ENCODE measurements at places on chromosomes 3 and 15.

- no peak for DNase-seq
Measured at GRCh38 chr15:92130244-92130643, 263.4 kb upstream of the ST8SIA2 start.

- no peak for DNase-seq
Measured at GRCh38 chr3:177960014-177960413, 576.2 kb upstream of the KCNMB2 start.

DNA sequence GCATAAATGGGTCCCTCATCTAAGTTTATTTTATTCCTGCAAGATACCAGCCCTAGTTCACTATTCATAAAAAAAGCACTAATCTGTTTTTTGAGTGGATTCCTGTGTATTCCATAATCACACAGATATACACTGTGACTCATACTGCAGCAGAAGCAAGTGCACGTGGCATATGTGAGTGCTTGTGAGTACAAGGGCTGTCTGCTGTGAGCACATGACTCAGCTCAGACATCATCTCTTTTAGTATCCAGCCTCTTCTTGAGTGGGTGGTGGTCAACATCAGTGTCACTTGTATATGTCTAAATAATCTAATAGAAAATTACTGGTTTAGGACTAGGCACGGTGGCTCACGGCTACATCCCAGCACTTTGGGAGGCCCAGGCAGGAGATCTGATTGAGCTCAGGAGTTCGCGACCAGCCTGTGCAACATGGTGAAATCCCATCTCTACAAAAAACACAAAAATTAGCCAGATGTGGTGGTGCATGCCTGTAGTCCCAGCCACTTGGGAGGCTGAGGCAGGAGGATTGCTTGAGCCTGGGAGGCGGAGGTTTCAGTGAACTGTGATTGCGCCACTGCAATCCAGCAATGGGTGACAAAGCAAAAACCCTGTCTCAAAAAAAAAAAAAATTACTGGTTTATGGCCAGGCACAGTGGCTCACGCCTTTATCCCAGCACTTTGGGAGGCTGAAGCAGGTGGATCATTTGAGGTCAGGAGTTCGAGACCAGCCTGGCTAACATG lies 49.8 kb downstream of the NIPA2 start:
- no peak for DNase-seq

GRCh38 chr15:79339588-79340314 lies 28.8 kb downstream of the TMED3 start:
- DNase-seq: no peak

DNA sequence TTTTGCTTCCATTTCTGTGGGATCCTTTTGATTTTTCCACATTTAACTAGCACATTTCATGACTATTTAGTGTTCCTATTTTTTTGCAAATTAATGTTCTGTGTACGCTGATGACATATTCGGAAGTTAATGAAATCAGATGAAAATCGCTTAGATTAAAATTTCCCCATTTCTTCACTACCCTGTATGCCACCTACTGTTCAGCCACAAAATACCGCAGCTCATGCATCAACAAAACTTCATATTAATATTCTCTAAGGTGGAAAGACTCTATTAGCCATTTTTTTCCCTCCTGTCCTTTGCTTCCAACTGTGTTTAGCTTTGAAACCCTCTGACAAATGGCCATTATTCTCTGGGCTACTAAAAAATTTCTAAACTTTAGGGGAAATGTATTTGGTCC lies 300.6 kb downstream of the MECOM start:
- no peak for DNase-seq

GRCh38 chr15:76711351-76711827 lies 193.8 kb downstream of the SCAPER start:
- no peak for DNase-seq

- no peak for DNase-seq
Measured at GRCh38 chr3:149384911-149385321, 7.5 kb upstream of the TM4SF1 start.

Data from stimulated activated CD4-positive, alpha-beta T cell treated with anti-CD3 and anti-CD28 coated beads, Interleukin-12 subunit alpha, Interleukin-12 subunit beta, amount 100 ng/mL, for 24 hours (primary cell).